ENCODE measurements at places on chromosomes 1 and 21.

DNA sequence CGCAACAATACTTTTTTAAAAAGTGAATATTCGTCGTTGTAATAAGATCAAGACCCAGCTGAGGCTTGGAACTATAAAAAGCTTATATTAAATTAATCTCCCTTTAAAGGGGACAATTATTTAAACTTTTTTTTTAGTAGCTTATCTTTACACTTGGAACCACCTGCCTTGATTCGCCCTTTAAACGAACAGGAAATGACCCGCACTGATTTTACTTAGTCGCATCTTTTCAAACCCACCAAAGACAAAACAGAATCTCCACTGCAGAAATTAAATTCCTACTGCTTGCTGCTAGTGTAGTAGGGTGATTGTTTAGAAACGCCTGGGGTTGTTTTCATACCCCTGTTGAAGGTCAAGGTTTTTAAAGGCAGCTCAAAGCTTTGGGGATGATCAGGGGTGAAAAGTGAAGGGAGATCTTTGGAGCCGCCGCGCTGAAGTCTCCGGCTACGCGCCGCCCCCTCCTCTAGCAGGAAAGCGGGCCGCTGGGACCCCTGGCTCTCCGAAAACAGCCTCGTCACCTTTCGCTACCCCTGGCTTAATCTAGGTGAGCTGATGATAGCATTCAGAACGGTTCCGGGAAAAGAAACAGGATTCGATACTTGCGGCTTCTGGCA, 163.4 kb downstream of the RUNX1 start:
- DNase-seq = no peak

DNA sequence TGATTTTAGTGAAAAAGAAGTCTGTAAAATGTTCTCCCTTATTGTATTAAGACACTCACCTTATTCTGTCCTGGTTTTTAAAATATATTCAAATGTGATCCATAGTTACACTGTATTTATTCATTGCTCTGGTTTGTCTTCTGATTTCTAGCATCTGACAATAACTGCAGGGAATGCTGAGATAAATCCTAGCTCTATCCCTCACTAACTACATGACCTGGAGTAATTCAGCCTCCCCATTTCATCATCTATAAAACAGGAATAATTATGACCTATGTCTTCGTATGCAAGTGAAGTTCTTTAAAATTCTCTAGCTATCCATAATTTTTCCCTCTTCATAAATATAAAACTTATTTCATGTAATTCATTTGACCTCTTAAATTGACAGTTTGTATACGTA, 104.0 kb upstream of the ESRRG start:
- DNase-seq = no peak

DNA sequence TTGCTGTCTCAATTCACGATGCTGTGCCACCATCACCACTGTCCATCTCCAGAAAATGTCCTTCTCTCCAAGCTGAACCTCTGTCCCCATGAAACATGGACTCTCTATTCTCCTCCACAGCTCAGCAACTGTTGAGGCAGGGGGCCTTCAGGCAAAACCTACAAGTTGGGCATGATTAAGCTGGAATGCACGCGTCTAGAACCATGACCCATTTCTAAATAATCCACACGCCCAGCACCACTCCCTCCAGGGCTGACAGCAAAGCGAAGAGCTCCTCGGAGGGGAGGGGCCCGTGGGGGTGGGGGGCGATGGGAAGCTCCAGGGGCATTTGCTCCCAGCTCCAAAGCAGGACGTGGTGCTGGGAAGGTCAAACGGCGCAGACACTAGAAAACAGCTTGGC, 3.3 kb upstream of the HES5 start:
- DNase-seq = no peak

DNA sequence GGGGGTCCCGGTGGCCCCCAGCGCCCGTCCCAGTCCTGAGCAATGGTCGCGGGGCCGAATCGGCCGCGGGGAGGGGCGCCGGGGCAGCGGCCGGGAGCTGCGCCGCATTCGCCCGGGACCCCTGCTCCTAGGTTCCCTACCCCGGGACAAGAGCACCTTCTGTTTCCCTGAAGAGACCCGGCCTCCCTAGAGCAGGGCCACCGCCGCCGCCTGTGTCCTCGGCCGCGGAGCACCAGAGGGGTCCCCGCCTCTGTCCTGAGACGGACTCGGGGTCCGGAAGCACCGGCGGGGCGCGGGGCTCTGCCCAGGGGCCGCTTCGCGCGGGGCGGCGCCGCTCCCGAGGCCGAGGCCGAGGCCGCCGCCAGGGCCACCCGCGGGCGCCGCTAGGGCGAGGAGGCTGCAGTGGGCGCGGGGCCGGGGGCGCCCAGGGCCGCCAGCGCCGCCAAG, 157.9 kb downstream of the CASZ1 start:
- DNase-seq = no peak

DNA sequence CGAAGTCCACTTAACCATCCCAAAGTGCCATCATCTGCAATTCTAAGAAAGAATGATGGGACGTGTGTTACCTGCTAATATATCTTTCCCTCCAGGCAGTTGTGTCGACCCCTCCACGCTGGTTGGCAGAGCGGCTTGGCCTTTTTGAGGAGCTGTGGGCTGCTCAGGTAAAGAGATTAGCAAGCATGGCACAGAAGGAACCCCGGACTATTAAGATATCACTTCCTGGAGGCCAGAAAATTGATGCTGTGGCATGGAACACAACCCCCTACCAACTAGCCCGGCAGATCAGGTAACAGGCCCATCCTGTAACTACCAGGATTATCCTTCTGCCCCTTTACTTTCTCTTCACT, 520 bp downstream of the TARS2 start:
- DNase-seq = no peak

DNA sequence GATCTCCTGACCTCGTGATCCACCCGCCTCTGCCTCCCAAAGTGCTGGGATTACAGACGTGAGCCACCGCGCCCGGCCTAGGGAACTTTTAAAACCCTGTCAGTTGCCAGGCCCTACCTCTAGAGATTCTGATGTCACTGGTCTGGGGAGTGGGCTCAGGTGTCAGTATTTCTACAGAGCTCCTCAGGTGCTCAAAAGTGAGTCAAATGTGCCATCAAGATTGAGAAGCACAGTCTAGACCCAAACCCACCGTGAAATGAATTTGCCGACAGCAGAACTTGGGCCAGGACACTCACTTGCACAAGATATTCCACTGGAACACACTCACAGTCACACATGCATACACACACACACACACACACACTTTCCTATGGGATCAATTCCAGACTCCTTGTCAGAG, 215.5 kb downstream of the RRAGC start:
- DNase-seq = no peak

DNA sequence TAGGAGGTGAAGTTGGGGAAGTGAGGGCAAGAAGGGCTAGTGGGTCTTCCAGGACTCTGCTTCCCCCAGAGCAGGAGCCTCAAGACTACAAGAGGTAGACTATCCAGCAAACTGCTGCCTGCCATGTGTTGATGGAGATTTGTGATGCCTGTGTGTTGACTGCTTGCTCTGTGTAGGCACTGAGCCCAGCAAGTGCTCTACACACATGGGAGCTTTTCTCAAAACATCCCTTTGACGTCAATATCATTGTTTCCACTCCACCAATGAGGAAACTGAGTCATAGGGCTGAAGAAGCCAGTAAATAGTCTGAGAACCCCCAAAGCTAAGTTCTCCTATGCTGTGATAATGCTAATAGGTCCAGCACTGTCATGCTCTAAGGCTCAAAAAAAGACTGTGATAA, 207.2 kb upstream of the NFIA start:
- DNase-seq = no peak

- DNase-seq = no peak
Measured at GRCh38 chr1:100530880-100531487, 7.0 kb upstream of the GPR88 start.

DNA sequence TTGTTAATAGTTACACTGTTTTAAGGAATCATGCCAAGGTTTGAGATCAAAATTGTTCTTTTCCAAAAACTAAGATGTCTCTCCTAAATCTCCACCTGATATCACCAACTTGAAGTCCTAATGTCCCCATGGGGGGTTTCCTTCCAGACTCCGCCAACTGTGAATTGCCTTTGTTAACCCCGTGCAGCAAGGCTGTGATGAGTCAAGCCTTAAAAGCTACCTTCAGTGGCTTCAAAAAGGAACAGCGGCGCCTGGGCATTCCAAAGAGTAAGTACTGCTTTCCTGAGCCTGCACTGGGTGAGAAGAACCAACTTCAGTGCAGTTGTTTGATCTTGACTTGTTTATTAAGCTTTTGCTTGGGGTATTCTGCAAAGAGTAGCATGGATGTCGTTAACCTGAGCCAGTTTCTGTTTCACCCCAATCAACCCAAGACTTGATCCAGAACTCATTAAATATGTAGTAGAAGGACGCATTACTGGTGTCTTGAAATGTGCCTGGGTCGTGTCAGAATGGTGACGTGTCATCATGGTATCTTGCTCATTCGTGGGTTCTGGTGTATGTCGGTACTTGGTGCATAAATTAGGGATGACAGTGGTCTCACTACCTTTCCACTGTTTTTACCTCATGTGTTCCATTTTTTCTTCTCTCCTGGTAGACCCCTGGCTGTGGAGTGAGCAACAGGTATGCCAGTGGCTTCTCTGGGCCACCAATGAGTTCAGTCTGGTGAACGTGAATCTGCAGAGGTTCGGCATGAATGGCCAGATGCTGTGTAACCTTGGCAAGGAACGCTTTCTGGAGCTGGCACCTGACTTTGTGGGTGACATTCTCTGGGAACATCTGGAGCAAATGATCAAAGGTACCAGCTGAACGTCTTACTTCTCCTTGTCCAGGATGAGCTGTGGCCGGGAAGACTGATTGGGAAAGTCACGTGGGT, 8.7 kb downstream of the ETS2 start:
- DNase-seq = no peak

DNA sequence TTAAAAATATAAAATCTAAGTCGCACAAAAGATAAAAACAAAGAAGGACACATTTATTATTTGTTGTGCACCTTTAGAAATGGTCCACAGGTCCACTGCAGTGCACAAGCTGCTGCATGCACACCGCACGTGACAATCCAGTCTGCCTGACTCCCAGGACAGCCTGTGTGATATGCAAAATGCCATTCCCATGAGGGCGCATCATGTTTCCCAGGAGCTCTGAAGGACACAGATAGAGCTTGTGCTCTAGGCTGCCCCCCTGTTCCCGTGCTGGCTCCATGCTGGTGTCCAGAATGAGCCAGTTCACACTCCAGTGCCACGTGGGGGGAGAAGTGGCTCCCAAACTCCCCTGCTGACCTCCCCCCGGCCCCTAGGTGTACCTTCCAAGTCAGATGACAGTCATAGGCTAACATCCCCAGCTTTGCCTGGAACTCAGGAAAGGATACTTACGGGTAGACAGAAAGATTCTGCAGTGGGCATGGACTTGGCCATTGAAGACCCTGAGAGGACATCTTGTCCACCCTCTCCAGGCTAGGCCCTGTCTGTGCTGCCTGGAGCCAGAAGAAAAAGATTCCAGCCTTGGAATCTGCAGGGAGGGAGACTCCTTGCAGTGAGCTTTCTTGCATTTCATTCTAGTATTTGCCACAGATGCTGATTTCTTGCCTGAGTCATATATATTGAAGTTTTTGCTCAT, 26.3 kb downstream of the RAB7B start:
- DNase-seq = no peak

- no peak for DNase-seq
Measured at GRCh38 chr21:45829668-45830067, 151.9 kb upstream of the COL6A1 start.
